ENCODE measurements at places on chromosomes 7 and 10.
A peak's percentile ranks its signal among the peaks of the same experiment; 100 is the strongest.

DNA sequence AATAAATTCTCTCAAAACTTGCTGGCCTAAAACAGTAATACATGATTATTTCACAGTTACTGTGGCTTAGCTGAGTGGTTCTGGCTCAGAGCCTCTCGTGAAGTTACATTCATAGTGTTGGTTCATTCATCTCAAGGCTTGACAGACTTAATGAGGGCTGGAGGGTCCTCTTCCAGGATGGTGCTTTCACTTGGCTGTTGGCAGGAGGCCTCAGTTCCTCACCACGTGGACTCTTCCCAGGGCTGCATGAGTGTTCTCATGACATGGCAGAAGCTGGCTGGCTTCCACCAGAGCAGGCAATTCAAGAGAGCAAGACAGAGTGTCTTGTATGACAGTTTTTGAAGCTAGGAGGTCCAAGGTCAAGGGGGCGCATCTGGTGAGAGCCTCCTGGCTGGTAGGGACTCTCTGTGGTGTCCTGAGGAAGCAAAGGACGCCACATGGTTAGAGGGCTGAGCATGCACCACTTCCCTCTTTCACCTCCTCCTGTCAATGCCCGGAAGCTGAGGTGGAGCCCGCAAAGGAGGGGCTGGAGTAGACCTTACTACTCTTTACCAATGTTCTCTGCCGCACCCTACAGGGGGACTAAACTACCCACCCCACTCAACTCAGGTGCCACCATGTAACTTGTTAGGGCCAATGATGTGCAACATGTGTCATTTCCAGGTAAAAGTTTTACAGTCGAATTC lies 58.2 kb upstream of the YAE1 start:
- peak; percentile 42 for DNase-seq

GRCh38 chr10:43221419-43222209 lies 45.3 kb downstream of the RASGEF1A start:
- DNase-seq: no peak

DNA sequence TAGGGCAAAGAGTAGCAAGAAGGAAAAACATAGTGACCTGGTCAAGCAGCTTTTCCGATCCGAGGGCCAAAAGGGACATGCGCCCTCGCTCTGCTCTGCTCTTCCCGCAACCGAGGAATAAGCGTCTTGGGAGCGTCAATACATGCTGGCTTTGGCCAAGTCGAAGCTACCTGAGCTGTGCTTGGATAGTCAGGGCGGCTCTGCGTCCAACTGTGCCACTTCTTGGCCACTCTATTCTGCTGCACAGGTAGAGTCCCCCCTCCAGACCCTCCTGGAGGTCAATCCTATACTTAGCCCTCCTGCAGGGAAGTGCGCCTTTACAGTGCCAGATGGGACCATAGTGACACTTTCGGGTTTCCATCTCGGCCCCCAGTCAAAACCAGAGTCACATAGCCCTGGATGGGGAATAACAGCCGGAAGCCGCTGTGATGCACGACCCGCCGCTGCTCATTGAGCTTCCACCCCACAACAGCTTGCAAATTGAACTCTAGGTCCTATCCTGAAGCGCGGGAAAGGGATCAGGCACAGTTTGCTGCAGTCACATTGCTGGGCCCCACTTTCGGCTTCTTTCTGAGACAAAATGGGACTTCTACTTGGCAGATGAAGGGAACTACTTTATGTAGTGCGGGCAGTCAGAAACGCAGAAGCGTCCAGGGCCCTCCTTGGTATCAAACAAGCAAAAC lies 1.1 kb upstream of the HPSE2 start:
- no peak for DNase-seq

- DNase-seq: no peak
Measured at GRCh38 chr7:135386776-135387175, 123.1 kb downstream of the CNOT4 start.

- DNase-seq: no peak
Measured at GRCh38 chr10:133254421-133255120, 16.9 kb downstream of the VENTX start.

GRCh38 chr10:120969219-120969645 lies 118.1 kb downstream of the WDR11 start:
- DNase-seq: peak; percentile 5

DNA sequence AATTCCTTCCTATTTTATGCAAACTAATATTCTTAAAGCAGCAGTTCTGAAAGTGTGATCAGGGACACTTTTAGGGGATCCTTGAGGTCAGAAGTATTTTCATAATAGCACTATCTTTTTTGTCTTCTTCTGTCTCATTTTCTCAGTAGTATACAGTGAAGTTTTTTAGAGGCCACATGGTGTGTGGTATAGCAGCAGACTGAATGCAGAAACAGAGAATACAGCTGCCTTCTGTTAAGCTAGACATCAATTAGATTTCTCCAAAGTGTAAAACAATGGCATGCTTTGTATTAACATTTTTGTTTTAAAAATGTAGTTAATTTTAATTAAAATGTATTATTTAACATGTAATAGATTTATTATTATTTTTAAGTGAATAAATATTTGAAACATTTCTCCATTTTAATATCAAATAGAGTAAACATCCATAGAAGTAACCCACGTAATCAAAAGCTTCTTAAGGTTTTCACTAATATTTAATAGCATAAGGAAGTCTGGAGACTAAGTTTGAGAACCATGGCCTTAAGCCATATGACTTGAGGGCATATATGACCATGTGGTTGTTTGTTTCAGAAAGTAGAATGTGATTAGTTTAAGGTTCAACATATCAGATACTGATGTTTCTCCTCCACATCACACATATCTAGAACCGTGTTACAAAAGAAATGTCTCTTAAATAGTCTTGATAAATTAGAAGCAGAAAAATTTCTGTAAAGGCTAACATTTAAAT lies 94.0 kb downstream of the PRKG1 start:
- DNase-seq: no peak

DNA sequence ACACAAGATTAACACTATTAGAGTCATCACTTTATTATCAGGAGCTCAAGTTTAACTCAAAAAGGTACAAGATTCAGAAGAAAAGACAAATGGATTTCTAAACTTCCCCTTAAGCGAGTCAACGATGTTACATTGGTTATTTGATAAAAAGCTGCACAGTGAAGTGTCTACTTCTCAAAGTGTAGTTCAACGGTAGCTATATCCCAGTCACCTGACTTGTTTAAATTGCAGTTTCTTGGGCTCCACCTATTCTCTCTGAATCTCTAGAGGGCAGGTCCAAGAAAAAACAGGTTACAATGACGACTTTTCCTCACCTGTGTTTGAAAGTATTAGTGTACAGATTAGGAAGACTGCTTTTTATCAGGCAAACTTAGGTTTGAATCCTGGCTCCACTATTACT lies 16.6 kb downstream of the MINDY3 start:
- no peak for DNase-seq

GRCh38 chr10:28503114-28503513 lies 29.8 kb upstream of the WAC start:
- DNase-seq: peak; percentile 9

GRCh38 chr10:122845783-122846332 lies at the start of gene CUZD1:
Gene CUZD1 (minus strand): TSS chr10:122845857. CDS start chr10:122845843, 14 bp downstream.
- no peak for DNase-seq

DNA sequence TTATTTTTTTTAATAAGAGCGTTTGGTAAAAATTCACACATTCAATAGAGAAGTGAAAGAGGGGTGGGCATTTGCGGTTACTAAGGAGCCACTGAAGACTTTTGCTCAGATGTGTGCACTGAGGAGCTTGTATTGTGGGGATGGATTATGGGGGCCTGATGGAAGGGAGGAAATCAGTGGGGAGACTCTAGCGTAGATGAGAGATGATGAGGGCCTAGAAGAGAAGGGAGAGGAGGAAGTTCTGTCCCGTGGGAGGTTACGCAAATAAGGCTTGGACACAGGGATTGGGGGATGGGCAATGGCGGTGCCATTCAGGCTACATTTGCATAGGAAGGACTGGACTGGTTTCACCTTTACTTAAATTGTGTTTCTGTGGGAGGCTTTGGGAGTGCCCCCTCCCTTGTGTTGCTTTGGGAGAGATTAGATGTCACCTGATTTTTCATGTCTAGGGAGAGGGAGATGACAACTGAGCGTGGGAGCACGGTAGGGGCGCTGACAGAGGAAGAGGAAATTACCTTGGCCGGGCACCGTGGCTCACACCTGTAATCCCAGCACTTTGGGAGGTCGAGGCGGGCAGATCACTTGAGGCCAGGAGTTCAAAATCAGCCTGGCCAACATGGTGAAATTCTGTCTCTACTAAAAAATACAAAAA lies 2.2 kb upstream of the HIP1 start:
- DNase-seq: no peak

Measured in fibroblast of skin of right biceps (primary cell).